NCI-H526 (cell line): ENCODE measurements at places on chromosomes 16 and 17.

GRCh38 chr17:6589266-6589946 is 33.1 kb upstream of the PITPNM3 start:
- no peak for DNase-seq

DNA sequence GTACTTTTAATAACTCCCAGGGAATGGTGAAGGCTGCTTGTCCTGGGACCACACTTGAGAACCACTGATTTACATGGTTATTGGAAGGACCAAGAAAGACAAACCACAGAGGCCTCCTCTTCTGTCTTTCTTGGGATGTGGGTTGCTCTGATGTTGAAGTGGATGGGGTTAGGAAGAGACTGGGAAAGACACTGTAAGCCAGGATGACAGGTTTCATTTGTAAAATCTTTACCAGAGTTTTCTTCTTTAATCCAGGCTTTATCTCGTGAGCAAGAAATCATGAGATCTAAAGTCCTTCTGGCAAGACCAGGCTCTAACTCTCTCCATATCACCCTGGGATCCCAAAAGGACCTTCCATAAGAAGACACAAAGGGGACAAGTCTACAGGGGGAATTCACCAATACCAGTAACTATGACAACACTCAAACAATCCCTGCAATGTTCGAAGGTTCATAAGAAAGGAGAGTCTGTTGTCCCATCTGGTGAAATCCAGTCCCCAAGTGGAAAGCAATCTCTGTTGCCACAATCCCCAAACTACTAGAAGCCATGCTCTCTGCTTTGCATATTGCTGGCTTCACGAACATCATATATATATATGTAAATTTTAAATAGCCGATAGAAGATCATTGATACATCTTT is 44.8 kb upstream of the CDRT4 start:
- no peak for DNase-seq

GRCh38 chr17:2212400-2212981 is 91.1 kb downstream of the SMG6 start:
- no peak for DNase-seq

DNA sequence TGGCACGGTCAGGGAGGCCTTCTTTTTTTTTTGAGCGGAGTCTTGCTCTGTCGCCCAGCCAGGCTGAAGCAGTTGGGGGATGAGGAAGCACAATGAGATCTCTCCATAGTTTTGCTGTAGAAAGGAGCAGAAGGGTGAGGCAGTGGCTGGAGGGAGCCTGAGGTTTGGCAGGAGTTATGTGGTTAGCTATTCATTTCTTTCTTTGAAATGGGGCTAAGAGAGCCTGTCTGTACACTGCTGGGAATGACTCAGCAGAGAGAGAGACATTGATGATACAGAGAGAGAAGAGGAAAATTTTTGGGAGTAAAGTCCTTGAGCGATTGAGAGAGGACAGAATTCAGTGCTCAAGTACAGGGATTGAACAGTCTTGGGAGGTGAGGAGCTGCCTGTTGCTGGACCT is 22.1 kb downstream of the NOS2 start:
- DNase-seq, result no peak

GRCh38 chr17:17421346-17422216 is 55.2 kb upstream of the MED9 start:
- no peak for DNase-seq

DNA sequence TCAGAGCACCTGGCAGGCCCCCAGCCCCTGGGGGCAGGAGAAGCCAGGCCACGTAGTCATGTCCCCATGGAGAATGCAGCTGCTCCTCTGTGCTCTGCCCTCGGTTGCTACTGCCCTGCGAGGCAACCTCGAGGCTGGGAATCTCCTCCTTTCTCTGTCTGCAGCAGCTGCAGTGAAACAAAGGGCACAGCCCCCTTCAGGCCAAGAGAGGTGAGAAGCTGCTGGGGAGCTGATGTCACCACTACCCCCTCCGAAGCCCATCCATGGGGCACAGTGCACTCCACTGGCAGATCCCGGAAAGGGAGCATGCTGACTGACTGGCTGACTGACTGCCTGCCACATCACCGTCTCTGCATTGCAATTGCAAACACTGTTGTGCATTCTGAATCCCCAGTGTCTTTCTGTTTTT is 103.7 kb downstream of the GRIN2A start:
- no peak for DNase-seq

- DNase-seq, result no peak
Observed at GRCh38 chr16:28218109-28218508, 6.3 kb upstream of the XPO6 start.

- DNase-seq, result no peak
Observed at GRCh38 chr16:61797961-61798507, 238.2 kb downstream of the CDH8 start.

DNA sequence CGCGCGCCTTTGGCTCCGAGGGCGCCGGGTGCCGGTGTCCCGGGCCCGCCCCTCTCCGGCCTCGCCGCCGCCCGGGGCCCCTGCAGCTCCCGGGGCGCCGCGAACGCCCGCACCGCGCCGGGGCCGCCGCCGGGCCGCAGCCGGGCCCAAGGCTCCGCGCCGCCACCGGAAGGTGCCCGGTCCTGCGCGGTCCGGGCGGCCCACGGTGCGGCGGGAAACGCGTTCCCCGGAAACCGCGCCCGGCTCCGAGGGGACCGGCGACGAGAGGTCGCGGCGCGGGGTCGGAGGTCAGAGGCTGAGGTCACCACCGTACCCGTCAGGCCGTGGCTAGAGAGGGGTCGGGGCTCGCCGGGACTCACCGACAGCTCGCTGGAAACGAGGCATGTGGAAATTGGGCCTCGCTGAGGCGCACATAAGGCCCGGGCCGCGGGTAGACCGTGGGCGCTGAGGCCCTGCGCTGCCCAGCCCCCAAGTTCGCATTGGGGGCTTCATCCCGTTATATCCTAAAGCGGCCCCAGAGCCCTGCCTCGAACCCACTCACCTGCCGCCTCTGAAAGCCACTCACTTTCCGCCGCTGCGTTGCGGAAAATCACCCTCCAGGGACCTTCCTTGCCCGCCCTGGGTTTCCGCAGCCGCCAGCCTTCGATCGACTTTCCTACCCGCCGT is at the start of gene DUS1L:
Gene DUS1L (minus strand): TSS at position 167 of the 666 bp plus-strand sequence. CDS start 745 bp downstream, outside the sequence.
- no peak for DNase-seq

- no peak for DNase-seq
Observed at GRCh38 chr16:24800586-24800985, 45.2 kb upstream of the SLC5A11 start.

DNA sequence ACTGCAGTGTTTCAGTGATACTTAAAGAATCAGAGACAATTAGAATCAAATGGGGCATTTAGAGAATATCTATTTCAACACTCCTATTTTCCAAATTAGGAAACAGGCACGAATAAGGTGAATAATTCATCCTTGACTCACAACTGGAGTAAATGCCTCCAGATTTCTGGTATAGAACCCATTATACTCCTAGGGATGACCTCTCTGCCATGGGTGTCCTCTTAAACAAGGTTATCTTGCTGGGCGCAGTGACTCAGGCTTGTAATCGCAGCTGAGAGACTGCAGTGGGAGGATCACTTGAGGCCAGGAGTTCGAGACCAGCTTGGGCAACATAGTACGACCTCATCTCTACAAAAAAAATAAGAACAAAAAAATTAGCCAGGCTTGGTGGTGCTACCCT is 139.8 kb upstream of the ELAC2 start:
- DNase-seq, result no peak

DNA sequence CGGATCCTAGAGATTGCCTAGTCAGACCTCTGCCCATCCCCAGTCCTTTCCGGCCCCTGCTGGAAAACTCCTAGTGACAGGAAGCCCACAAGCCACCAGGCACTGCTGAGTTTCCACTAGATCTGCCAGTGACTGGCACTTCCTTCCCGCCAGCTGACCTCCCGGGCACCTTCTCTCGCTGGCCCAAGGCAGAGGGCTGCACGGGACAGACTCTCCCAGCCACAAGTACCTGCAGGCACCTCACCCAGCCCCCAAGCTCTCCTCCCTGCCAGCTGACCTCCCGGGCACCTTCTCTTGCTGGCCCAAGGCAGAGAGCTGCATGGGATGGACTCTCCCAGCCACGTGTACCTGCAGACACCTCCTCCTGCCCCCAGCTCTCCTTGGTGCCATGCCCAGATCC is 66.3 kb upstream of the DOC2B start:
- DNase-seq, result no peak

GRCh38 chr16:2713523-2713922 is 6.5 kb downstream of the PRSS27 start:
- no peak for DNase-seq

DNA sequence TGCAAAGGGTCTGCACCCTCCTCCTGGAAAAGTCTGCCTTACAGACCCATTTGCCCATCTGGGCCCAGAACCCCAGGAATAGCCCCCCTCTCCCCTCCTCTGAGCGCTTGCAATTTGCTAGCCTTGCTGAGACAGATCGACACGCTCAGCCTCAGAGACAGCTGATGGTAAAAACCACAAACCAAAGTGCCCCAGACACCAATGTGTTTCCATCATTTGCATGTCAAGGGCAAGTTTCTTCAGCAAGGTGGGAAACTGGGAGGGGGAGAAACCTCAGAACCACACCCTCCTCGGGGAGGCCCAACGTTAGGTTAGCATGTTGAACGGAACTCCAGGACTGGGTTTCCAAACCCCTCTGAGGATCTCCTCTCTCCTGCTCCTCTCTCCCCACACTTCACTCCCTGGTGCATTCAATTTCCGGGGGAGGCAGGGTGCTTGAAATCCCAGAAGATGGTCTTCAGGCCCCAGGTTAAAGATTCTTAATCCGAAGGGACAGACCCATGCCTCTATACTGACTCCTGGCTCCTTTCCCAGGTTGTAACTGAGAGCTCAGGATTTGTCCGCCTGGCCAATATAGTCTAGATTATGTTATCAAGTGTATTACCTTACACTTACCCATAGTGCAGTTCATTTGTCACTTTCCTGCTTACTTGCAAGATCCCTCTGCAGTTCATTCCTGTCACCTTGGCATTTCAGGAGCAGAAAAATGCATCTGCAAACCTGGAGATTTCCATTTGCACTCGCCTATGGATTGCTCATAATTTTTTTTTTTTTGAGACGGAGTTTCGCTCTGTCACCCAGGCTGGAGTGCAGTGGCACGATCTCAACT is 1.3 kb upstream of the CUEDC1 start:
- peak; percentile 86 for DNase-seq

GRCh38 chr17:65438708-65439294 is 122.6 kb downstream of the AXIN2 start:
- DNase-seq, result no peak

- no peak for DNase-seq
Observed at GRCh38 chr17:64658931-64659330, 3.2 kb downstream of the SMURF2 start.

GRCh38 chr17:33076979-33077378 is 85.3 kb downstream of the SPACA3 start:
- DNase-seq, result no peak

DNA sequence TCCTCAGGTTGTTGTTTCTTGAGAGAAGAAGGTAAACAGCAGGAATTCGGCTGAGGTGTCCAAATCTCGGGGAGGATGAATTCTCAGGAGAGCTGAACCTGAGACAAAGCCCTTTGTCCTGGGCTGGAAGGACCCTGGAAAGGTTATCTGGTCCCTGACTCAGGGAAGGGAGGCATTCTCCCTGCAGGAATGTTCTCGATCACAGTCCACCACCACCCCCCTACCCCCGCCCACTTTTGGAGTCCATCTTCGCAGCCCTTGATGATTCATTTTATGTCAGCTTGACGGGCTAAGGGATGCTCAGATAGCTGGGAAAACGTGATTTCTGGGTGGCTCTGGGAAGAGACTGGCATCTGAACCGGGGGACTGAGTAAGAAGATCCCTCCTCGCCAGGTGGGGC is 1.4 kb upstream of the CEP295NL start:
- no peak for DNase-seq

DNA sequence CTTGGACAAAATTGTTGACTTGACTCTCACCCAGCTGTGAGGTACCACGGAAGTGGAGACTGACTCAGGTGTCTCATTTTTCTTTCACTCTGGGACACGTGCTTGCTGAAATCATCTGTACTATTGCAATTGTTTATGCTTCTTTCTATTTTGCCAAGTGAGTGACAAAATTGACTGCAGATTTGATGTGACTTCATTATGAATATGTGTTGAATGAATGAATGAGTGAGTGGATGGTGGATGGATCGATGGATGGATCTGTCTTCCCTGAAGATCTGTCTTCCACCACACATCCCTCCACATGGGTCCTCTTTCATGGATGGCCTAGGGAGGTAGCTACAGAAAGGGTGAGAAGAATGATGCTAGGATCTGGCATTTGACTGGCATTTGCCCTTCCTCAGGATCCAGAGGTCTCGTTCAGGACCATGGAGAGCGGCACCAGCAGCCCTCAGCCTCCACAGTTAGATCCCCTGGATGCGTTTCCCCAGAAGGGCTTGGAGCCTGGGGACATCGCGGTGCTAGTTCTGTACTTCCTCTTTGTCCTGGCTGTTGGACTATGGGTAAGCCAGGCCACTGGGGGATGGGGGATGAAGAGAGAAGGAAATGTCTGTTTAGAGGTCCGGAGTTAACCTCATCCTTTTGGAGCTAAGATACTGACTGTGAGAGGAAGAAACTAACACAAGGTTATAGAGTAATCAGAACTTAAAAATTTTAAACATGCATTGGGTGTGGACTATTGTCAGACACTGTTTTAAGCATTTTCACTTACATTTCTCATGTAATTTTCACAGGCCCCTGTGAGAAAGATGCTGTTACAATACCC is 12.7 kb downstream of the SLC5A11 start:
- no peak for DNase-seq

DNA sequence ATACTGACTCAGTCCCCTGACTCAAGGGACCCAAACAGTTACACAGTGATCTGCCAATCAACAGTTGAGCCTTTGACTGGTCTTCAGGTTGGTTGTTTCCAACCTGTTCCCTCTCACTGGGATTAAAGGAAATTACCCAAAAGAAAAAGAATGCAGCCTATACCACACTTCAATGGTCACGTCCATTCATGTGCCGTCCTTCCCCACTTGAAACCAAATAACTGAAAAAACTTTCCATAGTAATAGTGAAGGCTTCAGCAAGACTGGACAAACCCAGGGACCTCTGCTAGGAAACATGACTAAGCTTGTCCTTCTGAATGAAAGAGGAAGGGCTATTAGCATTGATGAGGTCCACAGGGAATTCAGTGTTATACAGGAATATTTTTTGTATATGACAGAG is 30.6 kb downstream of the MRPS23 start:
- no peak for DNase-seq

DNA sequence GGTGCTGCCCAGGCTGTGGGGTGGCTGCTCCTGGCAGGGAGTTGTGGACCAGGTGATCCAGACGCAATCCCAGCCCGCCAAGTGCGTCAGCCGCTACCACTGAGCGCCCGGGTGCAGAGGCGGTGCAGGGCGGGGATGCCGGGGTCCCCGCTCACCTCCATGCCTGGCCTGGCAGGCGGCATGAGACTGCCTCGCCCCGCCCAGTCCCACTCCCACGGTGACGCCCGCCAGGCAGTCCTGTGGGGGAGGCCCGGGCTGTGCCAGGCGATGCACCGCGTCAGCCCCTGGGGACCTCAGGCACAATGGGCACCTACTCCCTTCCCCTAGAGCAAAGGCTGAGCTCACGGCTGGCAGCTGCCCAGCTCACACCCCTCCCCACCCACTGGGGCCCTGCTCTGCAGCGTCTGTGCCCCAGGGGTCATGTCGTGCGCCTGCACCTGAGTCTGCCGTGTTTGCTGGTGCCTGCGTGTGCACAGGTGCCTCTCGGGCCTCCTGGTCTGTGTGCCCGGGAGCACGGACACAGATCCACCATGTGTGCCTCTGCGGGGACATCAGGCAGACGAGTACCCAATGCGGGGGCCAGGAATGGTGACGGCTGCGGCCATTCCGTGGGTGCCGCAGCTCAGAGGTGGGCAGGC is 5.3 kb downstream of the RPUSD1 start:
- DNase-seq, result no peak

- DNase-seq, result peak; percentile 63
Observed at GRCh38 chr17:45234641-45235415, 13.1 kb downstream of the FMNL1 start.
